Activated T-cell treated with anti-CD3 and anti-CD28 coated beads, Interleukin-2, amount 50 U/mL, for 72 hours (primary cell): ENCODE measurements at places on chromosomes 11 and 22. TPM values are rescaled to one million over a fixed set of nuclear protein-coding genes. Genes with fewer than 3 reads are reported as not detected.

COX8A gene
- 310 TPM for total RNA-seq

MOV10L1 gene
- 0.25 TPM for total RNA-seq

NRGN gene
- total RNA-seq = 4.2 TPM

PLAAT5 gene
- 1.7 TPM for total RNA-seq

MRGPRX2 gene
- not detected for total RNA-seq

SPTBN2 gene
- 1.5 TPM for total RNA-seq

DAGLA gene
- 0.09 TPM for total RNA-seq

OR8D1 gene
- not detected for total RNA-seq

DNA sequence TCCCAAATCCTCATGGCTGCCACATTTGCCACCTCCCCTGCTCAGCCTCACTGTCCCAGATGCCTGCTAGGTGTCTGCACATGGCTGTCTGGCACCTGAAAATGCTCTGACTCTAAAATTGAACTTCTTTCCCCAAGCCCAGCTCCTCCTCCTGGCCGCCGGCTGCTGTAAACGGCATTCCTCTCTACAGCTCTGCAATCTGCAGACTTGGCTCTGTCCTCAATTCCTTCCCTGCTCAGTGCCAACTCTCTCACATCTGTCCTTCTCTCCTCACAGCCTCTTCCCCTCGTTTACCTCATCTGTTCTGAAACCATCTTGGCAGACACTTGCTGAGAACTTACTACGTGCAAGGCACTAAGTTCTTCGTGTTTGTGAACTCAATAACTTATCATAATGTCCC, 169.4 kb upstream of the SYT13 start:
- H3K27me3 ChIP-seq = peaks cover 13% of the 10 kb centered on the region
- no peak for DNase-seq
- H3K4me3 ChIP-seq = no peak overlapping the region

DNA sequence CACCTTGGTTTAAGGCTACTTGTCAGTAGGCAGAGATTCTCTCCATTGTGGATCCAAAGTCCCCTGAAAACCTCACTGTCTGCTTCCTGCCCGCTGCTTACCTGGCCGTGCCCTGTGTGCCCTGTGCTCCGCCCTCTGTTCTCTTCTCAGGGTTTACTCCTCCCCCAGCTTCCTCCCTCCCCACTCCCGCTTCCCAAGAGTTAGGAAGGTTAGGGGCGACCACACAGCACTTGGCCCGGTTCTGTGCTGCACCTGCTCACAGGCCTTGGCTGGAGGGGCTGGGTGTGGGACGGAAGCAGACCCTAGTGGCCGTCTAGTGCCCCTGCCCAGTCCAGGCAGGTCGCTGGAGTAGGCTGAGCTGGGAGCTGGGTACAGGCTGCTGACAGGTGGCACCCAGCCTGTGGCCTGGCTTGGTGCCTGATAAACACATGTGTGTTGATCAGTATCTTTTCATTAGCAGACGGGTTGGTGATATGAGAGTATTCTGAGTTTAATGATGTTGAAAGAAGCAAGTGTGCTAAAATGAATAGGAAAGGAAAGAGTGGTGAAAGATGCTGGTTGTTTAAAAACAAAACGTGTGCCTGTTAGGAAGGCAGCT, 40.5 kb downstream of the GRAMD4 start:
- no peaks in the 10 kb centered on the region for H3K36me3 ChIP-seq
- DNase-seq = no peak
- no peaks in the 10 kb centered on the region for H3K27me3 ChIP-seq
- peaks cover 22% of the 10 kb centered on the region for H3K4me1 ChIP-seq
- H3K27ac ChIP-seq = peak overlapping the region; percentile 98

DNA sequence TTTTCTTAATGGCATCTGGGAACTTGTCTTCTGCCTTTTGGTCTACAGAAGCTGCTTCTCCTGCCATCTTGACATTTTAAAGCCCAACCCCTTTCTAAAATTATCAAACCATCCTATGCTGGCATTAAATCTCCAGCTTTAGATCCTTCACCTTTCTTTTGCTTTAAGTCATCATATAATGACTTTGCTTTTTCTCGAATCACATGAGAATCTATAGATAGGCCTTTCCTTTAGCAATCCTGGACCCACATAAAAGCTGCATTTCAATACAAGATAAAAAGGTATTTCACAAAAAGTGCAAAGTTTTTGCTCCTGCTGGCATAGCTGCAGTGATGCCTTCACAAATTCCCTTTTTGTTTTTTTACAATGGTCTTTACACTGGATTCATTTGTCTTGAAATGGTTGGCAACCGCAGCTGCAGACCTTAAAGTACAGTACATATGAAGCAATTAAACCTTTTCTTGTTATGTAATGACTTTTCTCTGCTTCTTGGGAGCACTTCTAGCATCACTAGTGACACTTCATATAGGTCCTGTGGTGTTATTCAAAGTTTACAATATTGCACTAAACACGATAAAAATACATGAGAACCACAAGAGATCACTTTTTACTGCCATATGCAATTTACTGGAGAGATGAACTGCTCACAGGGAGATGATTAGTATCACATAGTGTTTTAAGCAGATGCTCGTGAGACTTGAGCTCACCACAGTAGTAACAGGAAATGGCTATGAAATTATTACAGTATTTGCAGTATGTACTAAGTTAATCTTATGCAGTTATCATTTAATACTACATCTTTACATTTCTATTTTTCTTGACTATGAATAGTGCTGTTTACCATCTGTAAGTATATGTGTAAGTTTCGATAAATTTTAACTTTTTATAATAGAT, 41.6 kb downstream of the ACER3 start:
- DNase-seq = no peak
- no peaks in the 10 kb centered on the region for H3K4me1 ChIP-seq
- peaks cover 1% of the 10 kb centered on the region for H3K36me3 ChIP-seq
- peak overlapping the region; percentile 18 for H3K27ac ChIP-seq

DNA sequence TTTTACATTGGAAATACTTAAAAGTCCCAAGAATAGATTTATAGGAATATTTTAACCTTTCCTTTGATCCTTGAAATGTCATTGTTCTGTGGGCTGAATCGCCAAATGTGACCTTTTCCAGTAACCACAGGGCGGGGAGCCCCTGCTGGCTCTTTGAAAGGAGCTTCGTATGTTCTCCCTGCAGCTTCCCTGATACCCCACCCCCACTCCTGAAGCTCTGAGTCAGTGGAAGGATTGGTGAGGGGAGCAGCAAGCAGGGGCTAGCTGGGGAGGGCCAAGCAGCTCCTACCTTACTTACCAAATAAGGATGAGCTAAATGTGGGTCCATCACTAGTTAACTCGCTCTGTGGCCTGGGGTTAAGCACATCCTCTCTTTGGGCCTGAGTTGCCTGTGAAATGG, 87.7 kb downstream of the CHST1 start:
- no peak for DNase-seq
- no peaks in the 10 kb centered on the region for H3K36me3 ChIP-seq
- peaks cover 31% of the 10 kb centered on the region for H3K27me3 ChIP-seq
- H3K27ac ChIP-seq = no peak overlapping the region

DNA sequence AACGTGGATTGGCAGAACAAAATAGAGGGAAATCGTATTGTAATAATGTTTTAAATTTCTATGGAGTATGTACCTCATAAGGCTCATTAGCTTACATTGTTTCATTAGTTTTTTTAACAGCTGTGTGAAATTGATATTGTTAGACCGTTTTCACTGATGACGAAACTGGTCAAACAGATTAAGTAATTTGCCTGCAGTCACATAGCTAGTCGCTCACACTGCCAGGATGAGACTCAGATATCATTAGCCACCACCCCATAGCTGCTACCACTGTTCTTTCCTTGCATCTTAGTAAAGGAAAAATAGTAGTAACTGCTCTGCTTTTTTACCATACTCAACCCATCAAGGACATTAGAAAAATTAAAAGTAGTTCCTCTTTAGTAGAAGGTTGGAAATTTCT, 64.0 kb downstream of the DKK3 start:
- no peaks in the 10 kb centered on the region for H3K4me1 ChIP-seq
- no peak overlapping the region for H3K4me3 ChIP-seq
- no peak for DNase-seq
- no peaks in the 10 kb centered on the region for H3K27me3 ChIP-seq

- no peaks in the 10 kb centered on the region for H3K36me3 ChIP-seq
- peak; percentile 94 for DNase-seq
- peaks cover 19% of the 10 kb centered on the region for H3K27me3 ChIP-seq
- H3K4me1 ChIP-seq = peaks cover 20% of the 10 kb centered on the region
- H3K4me3 ChIP-seq = peak within 1 kb of the TSS; percentile 81
- H3K27ac ChIP-seq = no peak within 1 kb of the TSS
Observed at GRCh38 chr11:18698341-18699268, at the start of gene TMEM86A. Gene TMEM86A, plus strand, starts transcription at chr11:18698779. Its CDS starts 108 bp downstream, at chr11:18698887.

GRCh38 chr11:79269611-79270307, 171.1 kb downstream of the TENM4 start:
- no peaks in the 10 kb centered on the region for H3K27me3 ChIP-seq
- no peaks in the 10 kb centered on the region for H3K4me1 ChIP-seq
- H3K4me3 ChIP-seq = no peak overlapping the region

DNA sequence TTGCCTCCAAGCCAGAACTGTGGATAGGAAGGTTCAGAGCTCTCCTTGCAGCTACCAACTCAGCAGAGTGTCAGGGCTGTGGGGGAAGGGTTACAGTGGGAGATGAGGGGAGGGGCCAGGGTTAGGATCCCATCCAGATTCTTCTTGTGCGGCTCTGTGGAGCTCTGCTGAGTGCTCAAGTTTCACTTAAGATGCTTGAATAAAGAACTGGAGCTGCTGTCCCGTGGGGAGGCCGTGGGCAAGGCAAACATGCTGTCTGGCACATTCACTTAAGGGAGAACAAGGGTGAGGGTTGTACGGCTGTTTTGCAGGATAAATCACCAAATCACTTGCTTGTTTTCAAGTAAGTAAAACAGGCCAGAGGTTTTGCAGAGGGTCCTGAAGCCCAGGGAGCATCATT, 197.1 kb downstream of the FAM76B start:
- no peak for DNase-seq
- H3K4me3 ChIP-seq = no peak overlapping the region
- H3K27me3 ChIP-seq = no peaks in the 10 kb centered on the region

DNA sequence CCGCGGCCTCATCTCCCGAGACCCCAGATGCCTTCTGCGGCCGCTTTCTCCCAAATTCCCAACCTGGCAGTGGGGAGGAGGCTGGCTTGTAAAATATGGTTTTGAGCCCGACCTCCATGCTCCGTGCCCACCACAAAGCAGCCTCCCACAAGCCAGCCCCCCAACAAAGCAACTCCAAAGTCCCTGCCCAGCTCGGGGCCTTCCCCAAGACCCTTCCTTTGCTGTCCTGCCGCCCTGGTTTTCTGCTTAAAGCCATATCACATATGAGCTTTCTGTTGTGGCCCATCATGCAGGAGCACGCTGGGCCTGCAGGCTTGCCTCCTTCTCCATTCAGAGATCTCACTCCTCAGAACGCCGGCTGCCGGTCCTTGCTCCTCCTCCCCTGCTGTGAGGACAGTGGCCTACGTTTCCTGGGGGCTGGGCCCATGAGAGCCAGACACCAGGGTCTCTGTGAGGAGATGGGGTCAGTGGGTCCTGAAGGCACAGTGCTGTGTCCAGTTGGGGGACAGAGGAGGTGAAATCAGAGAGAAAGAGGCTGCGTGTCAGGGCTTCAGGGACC, 680.0 kb downstream of the BRD1 start:
- no peak for DNase-seq
- no peak overlapping the region for H3K27ac ChIP-seq
- no peaks in the 10 kb centered on the region for H3K4me1 ChIP-seq
- H3K4me3 ChIP-seq = no peak overlapping the region

- H3K36me3 ChIP-seq = no peaks in the 10 kb centered on the region
- no peak for DNase-seq
- peaks cover 68% of the 10 kb centered on the region for H3K27me3 ChIP-seq
- H3K4me3 ChIP-seq = no peak overlapping the region
Observed at GRCh38 chr11:19342036-19342435, 101.3 kb upstream of the E2F8 start.

DNA sequence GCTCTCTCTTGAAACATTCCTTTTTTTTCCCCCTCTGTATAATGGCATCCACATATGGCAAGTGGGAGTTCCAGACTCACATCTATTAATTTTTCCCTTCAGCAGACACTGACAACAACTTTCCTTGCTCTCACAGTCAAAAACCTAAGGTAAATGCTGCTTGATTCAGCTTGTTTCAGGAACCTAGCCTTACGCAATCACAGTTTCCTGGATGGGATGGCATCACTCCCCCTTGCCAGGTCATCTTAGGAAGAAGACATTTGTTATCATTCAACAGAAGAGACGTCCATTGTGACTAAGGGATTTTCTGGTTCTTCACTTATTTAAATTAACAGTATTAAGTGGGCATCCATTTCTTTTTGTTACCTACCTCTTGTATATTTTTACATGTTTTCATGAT, 112.0 kb upstream of the PDGFD start:
- no peaks in the 10 kb centered on the region for H3K36me3 ChIP-seq
- H3K27me3 ChIP-seq = no peaks in the 10 kb centered on the region
- no peak for DNase-seq
- no peaks in the 10 kb centered on the region for H3K4me1 ChIP-seq

DNA sequence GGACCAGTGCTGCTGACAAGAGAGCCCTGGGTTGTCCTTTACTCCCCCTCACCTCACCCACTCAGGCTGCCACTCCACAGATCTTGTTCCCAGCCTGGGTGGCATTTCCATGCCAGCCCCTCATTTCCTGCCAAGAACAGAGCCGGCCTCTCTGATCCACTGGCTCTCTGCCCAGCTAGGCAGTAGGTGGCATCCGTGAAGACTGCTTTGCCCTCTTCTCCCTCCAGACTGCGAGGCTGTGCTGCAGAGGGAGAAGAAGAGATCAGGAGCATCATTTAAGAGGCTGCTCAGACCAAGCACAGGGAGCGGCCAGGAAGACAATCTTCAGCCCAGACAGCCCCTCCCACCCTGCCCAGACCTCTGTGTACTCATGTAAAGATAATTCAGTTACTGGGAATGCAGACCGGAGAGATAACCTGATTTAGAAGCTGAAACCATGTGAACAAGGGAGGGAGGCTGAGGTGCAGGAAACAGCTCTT, 126.9 kb upstream of the NCAM1 start:
- peaks cover 5% of the 10 kb centered on the region for H3K27me3 ChIP-seq
- H3K4me3 ChIP-seq = no peak overlapping the region
- DNase-seq = no peak
- H3K36me3 ChIP-seq = no peaks in the 10 kb centered on the region

GRCh38 chr11:132158091-132158490, 787.7 kb downstream of the NTM start:
- no peaks in the 10 kb centered on the region for H3K27me3 ChIP-seq
- no peak for DNase-seq
- H3K27ac ChIP-seq = no peak overlapping the region
- H3K4me3 ChIP-seq = no peak overlapping the region
- no peaks in the 10 kb centered on the region for H3K36me3 ChIP-seq
